ENCODE measurements at places on chromosomes 11 and 22.

DNA sequence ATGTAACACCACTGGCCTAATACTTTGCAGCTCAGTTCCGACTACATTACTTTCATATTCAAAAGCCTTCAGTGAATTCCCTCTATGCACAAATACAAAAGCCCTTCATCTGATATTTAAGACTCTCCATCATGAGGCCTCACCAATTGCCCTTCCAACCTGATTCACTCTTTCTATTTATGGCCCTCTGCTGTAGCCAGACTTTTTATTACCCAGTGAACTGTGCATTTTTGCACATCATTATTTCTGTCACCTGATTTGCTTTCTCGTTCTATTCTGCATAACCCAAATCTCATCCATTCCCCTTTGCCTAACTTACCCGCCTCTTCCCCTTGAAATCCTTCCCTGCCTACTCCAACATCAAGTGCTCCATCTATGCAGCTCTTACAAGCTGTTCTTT lies 78.3 kb downstream of the BBOX1 start:
- no peak for DNase-seq

DNA sequence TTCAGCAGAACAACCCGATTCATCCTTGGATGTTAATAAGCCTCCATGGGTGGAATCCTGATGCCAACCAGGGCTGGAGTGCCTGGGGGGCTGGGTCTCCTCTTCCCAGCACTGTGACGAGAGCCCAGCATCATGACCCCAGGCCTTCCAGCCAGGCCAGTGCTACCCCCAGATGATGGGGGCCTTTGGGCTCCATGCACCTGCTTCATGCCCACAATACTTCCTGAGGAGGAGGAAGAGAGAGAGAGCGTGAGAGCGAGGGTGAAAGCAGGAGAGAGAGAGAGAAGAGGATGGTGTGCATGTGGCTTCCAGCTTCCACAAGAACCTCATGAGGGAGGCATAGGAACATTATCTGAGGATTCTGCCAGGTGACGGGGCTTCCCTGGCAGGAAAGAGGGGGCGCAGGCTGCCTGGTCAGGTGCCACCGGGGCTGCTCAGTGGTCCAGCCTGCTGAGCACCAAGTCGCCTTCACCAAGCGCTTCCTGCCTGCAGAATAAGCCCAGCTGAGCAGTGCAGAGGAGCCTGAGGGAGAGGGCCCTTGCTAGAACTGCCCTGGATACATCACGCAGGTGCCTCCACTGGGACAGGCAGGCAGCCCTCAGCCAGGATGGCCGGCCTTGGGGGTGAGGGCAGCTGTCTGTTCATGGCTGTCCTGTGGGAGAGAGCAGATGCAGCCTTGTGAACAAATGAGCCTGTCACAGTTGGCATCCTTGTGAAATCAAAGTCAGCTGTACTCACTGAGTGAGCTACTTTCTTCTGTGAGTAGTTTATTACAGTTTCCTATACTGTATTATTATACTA lies 243.3 kb upstream of the B3GAT1 start:
- DNase-seq: no peak

GRCh38 chr11:26187639-26188038 lies 144.3 kb upstream of the ANO3 start:
- no peak for DNase-seq

DNA sequence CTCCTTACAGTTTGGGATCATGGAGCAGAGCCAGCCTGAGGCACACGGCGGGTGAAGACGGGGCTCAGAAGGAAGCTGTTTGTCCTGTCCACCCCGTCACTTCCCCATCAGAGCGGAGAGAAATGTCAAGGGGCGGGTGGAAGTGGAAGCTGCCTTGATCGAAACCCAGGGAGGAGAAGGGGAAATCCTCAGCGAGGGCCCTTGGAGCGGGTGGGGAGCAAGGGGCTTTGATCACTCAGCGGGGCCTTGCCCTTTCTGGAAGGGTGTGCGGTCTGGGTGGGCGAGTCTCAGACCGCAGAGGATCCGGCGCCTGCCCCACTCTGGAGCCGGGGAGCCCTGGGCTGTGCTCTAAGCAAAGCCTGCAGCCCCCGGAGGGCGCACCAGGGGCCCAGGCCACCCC lies 320.4 kb downstream of the NTM start:
- DNase-seq: no peak

GRCh38 chr11:88508759-88509581 lies 171.4 kb upstream of the CTSC start:
- DNase-seq: no peak

- peak; percentile 56 for DNase-seq
Measured at GRCh38 chr11:102293873-102294601, 23.2 kb upstream of the BIRC3 start.

DNA sequence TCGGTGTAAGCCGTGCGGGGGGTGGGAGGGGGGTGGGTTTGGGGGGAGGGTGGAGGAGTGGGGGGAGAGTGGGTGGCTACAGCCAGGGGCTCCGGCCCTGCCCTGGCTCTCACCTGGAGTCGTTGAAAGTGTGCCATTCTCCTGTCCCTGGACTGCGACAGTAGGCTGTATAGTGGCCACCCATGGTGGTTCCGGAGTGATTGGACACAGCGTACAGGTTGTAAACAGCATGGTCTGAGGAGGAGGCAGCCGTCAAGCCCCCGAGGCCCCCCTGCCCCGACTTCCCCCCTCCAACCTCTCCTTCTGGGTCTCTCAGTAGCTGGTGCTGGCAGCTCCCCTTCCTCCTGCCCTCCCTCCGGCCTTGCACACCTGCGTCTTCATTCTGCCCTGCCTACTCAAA lies 10.6 kb upstream of the MFRP start:
- no peak for DNase-seq

GRCh38 chr11:124837491-124837856 lies 27.8 kb upstream of the ROBO3 start:
- peak; percentile 57 for DNase-seq

- DNase-seq: no peak
Measured at GRCh38 chr11:11981364-11981763, 27.1 kb downstream of the DKK3 start.

- DNase-seq: peak; percentile 38
Measured at GRCh38 chr11:102530558-102530957, at the start of gene MMP7. MMP7 (minus strand) TSS chr11:102530747; CDS start chr11:102530700, 47 bp downstream.

- no peak for DNase-seq
Measured at GRCh38 chr22:29580200-29580810, 608 bp downstream of the NIPSNAP1 start.

DNA sequence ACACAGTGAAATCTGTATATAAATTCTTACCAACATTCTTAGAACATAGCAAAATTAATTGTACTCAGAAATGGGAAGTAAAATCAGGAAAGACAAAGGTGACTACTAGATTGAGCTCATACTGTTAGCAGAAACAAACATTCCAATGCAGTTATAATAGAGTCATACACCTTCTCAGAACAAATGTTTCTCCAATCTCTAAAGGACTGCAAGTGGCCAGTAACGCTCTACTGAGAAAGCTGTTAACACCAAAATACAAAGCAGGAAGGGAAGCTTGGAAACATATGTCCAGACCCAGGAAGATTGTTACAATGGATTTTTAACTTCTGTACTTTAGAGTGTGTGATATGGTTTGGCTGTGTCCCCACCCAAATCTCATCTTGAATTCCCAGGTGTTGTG lies 341.5 kb downstream of the LARGE1 start:
- DNase-seq: no peak

DNA sequence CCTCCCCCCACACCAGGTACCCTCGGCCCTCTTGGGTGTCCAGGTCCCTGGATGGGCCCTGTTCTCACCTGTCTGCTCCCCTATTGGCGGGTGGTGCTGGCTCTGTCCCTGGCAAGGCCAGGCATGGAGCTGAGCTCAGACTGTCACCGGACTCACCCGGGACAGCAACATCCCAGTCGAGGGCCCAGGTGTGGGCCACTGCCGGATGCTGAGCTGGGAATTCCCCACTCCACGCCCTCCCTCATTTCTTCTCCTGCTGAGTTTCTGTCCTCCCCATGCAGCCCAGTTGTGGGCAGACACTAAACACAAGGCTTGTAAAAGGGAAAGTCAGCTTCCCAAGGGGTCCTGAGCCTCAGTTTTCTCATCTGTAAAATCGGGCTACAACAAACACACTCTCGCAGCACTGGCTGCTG lies 2.0 kb upstream of the AP5B1 start:
- DNase-seq: no peak

DNA sequence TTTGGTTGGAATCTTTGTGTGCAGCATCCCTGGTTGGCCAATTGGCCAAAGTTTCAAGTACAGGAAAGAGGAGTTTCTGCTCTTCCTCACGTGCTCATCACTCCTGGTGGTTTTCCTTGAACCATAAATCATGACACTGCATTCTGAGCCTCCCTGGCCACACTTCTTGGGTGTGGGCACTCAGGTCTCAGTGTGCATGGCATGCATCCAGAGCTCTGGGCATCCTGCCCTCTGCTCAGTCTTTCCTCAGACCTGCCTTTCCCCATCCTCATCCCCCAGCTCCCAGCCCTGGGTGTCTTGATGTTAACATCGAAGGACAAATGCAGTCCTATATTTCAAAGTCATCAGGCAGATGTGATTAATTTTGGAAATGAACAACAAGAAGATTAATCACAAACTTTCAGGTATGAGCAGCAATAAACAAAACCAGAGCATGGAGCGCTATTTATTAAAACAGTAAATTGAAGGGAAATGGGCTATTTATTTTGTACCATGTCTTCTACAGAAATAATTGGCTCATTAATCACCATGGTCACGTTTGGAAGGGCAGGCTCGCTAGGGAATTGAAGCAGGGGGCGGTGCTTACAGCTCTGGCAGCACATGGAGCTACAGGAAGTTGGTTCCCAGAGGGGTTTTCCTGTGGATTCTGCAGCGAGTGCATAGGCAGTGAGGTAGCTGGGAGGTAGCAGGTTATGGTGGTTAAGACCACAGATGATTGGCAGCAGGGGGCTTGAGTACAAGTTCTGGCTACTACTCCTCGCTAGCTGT lies 89.6 kb downstream of the CSNK2A3 start:
- DNase-seq: no peak

DNA sequence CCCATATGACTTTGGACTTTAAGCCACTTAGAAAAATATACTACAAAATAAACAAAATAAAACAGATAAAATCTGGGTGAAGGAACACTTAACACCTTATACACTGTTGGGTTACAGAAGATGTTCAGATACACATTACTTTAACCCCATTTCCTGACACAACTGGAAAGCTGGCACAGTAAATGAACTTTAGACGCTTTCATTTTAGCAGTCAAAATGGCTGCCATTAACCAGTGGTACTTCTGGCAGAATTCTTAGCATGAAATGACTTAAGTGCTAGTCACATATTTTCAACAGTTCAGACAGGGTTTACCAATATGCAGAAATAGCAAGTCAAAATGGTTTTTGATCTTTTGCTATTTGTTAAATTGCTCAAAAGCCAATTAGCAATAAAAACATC lies 37.9 kb downstream of the PIK3C2A start:
- no peak for DNase-seq

DNA sequence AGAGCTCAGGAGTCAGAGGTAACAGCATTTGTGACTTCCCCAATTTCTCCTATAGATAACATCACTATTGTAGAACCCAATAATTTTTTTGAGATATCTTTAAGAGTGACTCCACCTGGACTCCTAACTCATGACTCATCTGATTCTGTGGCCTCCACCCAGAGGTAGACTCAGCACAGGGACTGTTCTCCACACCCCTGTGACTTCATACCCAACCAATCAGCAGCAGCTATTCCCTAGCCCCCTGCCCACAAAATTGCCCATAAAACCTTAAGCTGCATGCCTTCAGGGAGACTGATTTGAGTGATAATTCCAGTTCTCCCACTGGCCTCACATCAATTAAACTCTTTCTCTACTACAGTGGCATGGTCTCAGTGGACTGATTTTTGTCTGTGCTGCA lies 475.4 kb upstream of the FAT3 start:
- peak; percentile 38 for DNase-seq

DNA sequence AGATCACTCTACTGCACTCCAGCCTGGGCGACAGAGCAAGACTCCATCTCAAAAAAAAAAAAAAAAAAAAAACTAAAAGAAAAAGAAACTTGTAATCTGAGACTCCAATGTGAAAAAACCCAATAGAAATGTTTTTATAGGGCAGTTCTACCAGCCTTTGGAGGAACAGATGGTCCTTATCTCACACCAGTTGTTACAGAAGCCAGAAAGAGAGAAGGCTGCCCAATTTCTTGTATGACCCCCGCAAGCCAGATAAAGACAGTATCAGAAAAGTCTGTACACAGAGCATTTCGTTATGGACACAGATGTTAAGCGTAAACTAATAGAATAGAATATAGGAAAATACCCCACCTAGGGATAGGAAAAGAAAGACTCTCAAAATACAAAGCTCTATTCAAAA lies 11.3 kb upstream of the TSGA10IP start:
- no peak for DNase-seq

- no peak for DNase-seq
Measured at GRCh38 chr22:42623301-42623751, 8.6 kb upstream of the POLDIP3 start.

- no peak for DNase-seq
Measured at GRCh38 chr11:3659595-3660515, 11.3 kb downstream of the CHRNA10 start.

GRCh38 chr11:818396-819128 lies at the start of gene PNPLA2:
PNPLA2 (plus strand) TSS chr11:818914; CDS start chr11:819719, 805 bp downstream.
- no peak for DNase-seq

GRCh38 chr11:29293825-29294224 lies 723.0 kb downstream of the KCNA4 start:
- DNase-seq: no peak

DNA sequence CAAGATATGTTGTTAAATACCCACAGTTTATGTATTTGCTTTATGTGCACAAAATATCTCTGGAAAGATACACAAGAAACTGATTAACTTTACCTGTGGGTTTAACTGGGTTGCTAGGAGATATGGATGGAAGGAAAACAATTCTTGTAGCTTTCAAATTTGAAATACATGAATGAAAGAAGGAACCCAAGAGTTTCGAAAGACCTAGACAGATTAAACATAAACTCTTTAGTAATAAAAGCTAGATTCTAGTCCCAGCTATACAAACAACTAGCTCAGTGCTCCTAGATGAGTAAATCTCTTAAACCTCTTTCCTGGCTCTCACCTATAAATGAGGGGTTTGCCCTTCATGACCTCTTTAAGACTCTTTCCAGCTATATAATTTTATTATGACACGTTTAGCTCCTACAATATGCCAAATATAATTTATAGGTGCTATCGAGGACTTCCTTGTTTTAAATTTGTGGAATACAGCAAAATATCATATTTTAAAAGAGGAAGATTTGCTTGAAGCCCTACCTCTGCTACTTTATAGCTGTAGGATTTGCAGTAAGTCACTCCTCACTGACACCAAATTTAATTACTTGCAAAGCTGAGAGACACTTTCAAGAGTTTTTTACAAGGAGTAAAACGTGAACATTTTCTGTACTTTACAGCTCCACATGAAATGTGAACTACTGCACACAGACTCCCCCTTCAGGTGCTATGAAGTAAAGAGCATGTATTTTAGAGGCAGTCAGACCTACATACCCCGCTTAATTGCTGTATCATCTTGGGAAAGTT lies 50.7 kb downstream of the RRAS2 start:
- DNase-seq: peak; percentile 54

GRCh38 chr11:120078397-120078796 lies 59.5 kb downstream of the TRIM29 start:
- no peak for DNase-seq
